ENCODE measurements at places on chromosomes 12 and 14.

DNA sequence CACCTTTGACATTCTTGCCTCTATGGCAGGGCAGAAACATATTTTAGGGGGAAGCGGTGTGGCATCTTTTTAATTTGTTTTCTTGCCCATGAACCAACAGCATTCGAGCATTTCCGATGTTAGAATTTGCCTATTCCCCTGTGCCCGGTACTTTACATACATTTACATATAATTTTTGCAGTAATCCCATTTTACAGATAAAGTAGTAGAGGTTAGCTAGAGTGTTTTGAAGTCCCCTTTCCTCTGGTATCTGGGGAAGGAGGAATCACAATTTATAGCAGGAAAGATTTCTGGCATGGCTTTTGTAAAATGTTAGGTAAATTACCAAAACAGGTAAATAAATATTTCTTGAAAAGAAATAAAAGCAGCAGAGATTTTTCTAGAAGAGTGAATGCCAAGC, 1.6 kb downstream of the BORCS5 start:
- DNase-seq: no peak

GRCh38 chr12:54002278-54002914, 2.4 kb downstream of the HOXC9 start:
- no peak for DNase-seq

DNA sequence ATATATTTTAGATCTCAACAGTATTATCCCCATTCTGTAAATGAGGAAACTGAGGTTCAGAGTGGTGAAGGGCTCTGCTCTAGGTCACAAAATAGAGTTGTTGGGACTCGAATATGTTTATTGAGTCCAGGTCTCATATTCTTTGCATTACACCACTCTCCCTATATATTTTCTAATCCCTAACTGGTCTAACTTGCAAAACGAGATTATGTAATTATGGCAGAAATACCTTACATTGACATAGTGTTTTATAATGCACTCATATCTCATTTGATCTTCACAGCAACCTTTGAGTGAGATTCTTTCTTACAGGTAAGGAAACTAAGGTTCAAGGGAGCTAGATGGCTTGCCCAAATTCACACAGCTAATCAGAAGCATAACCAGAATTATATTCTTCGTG, 106.9 kb upstream of the LRIG3 start:
- no peak for DNase-seq

- peak; percentile 76 for DNase-seq
These were observed 51.6 kb downstream of the PLEKHG3 start for GRCh38 chr14:64755781-64756221.

DNA sequence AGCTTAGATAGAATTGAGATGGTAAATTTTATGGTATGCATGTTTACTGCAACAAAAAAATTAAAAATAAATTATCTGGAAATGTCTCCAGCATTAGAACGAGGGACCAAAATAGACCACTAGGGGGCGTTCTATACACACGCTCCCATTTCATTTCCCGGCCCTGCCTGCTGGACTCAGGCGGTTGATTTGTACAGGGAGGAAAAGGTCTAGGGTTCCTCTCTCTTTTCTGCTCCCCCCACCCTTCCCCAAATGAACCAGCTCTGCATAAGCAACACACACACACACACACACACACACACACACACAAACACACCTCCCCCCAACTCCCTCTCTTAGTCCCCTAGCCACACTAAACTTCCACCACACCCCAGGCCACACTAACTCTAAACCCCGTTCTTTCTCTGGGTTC, 7.8 kb upstream of the DTX1 start:
- peak; percentile 53 for DNase-seq

GRCh38 chr14:65349100-65349499, 63.4 kb upstream of the FUT8 start:
- DNase-seq: no peak

GRCh38 chr12:87427770-87428169, 601.4 kb downstream of the C12orf50 start:
- no peak for DNase-seq

DNA sequence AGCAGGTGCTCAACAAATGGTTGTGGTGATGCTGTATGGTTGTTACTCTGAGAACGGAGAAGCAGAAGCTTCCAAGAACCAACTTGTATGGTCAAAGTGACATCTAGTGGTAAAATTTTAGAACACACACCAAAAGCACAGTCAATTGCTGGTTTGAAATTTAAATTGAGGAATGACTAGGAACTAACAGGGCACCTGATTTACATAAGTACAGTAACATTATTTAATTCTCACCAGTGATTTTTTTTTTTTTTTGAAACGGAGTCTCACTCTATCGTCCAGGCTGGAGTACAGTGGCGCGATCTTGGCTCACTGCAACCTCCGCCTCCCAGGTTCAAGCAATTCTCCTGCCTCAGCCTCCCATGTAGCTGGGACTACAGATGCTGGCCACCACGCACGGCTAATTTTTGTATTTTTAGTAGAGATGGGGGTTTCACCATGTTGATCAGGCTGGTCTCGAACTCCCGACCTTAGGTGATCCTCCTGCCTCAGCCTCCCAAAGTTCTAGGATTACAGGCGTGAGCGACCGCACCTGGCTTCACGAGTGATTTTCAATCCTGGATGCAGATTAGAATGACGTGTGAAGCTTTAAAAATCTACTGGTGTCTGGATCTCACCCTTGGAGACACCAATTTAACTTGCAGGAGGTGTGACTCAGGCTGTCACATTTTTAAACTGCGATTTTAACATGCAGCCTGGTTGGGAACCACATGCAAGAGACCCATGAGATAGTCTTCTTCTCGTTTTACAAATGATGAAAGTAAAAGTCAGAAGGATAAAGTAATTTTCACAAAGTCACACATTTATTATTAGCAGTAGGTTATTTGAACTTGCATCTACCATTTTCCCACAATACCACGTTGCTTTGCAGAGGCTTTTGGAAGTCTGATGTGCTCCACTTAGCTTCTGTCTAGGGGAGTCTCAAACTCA, 14.1 kb upstream of the NUMB start:
- no peak for DNase-seq

DNA sequence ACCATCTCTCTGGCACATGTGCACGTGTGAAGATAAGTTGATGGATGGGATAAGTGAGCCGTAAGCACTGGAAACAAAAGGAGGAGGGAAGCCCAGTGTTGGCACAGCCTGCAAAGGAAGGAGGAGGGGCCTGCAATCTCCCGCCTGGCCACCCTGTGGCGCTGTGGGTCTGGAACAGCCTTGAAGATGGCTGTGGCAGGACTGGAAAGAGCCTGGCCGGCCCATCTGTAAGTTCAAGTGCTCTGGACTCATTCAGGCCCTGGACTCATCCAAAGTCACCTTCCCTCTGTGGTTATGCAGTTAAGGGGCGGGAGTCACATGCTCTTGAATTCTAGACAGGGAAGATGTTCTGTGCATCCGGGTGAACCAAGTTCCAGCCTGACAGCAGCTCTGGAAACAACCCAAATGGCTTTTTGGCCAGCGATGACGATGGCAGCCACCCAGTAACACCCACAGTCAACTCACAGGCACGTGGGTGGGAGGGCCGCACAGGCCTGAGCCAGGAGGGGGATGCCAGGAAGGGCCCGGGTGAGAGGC, 50.4 kb downstream of the CHGA start:
- peak; percentile 51 for DNase-seq

DNA sequence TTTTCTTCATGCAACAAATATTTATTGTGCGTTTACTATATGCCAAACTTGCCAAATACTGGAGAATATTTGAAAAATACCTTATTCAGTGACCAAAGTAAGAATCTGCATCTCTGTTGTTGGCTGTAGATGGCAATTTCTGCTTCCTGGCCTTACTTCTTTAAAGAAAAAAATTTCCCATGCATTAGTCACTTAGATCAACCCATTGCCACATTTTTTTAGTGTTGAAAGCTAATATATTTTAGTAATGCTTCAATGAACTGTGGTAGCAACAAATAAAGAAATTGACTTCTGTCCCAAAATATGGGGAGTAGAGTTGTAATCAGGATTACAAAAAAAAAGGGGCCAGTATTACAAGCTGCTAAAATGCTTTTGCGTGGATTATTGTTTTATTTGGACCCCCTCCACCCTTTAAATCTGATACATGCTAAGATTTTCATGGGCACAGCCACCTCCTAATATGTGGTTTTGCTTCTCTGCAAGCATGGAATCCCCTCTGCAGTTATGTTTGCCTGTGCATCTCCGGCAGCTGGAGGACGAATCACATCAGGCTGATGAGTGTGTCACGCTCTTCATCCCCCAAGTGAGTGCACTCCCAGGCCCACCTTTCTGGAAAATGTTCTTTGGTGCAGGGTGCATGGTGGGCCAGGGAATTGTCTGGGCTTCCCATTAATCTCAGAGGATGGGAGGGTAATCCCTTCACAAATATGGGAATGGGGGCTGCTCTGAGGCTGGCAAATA, 38.1 kb upstream of the PTCSC3 start:
- DNase-seq: no peak

DNA sequence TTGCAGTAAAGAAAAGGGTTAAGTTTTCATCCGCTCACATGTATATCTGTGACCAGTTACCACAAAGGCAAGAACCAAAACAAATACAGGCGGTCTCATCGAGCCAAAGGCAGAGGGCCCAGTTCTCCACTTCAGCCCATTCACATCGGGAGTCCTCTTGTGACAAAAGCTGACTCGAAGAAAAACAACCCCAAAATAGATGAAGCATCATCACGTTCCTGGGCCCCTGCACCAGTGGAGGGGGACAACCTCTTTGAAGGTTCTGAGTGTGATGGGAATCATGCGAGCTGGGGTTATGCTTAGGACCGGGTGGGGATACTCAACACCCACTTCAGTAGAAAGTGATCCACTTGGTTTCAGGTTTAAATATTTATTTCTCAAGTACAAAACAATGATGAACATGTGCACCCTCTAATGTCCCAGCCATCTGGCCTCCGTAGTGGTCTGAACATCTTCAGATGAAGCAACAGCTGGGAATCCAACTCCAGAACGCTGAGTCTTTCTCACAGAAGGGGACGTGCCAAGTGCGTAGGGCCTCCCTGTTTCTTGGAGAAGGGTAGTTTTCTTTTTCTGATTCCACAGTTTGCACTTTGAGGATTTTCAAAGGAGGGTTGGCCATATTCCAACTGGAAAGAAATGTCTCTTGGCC, 8.4 kb downstream of the GSC start:
- DNase-seq: no peak

DNA sequence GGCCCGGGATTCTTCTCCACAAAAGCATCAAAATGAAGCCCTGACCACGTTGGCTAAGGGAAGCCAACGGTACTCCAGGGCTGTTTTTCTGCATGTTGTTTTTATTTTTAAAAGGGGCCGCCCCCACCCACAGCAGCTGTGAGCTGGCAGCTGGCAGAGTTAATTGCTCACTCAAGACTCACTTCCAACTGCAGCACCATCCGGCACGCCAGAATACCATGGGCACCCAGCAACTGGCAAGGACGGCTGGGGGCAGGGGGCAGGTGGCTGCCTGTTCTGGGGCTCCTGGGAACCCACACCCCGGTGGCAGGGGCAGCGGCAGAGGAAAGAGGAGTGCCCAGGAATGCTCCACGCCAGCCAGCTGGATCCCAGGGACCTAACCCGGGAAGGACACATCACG, 44.3 kb downstream of the NCOR2 start:
- DNase-seq: no peak

- DNase-seq: no peak
These were observed 80.8 kb downstream of the MNAT1 start for GRCh38 chr14:60815371-60815770.

DNA sequence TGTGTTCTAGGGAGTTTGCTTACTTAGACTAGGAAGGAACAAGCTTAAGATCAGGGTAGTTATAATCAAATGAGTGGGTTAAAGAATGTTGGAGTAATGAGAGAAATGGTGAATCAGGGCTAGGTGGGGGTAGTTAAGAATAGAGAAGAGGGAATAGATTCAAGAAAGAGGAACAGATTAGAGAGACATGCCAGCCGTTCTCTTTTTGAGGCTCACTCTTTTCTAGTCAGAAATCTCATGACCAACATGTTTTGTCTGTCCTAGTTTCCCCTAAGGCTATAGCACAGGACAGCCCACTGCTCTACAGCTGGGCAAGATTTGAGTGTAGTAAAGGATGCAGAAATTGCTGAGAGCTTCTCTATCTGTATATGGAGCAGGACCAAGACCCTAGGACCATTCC, 258.4 kb downstream of the AKAP6 start:
- no peak for DNase-seq

DNA sequence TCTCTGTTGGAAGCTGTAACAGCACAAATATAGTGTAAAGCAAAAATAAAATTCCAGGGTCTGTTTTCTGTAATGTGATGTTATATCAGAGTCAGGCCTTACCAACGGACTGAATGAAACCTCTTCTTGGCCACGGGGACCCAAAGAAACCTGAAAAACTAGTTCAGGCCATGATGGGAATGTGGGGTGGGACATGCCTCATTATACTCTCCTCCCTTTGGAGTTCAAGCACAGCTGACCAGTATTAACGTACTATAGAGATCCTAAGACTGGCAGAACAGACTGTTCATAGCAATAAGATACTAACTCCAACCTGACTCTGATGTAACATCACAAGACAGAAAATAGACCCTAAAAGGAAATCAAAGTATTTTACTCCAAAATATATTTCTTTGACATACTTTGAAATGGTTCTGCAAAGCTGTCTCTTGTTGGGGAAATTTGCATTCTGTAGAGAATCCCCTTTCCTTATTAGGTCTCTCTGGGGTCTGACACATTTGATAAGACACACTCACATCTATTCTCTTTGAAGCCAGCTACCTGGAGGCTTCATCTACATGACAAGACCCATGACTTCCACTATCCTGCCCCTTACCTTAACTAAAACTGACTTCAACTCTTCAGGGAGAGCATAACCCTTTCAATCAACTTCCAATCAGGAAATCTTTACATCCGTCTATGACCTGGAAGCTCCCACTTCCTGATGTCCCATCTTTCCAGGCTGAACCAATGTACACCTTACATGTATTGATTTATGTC, 444.6 kb downstream of the SOX5 start:
- DNase-seq: no peak

DNA sequence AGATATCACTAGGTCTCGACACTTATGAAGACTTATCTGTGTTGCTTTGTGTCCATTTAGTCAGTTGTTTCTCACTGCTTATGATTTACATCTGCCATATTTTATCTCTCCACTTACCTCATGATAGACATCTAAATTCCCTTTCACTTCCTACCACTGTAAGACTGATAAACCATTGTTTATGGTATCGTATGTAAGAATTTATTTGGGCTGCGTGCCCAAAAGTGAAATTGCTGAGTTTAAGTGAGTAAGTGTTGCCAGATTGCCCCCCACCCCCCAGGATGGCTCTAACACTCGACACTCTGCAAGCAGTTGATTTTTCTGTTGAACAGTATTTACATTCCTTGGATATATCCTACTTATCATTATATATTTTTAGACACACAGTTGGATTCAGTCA, 69.9 kb upstream of the MON2 start:
- no peak for DNase-seq

DNA sequence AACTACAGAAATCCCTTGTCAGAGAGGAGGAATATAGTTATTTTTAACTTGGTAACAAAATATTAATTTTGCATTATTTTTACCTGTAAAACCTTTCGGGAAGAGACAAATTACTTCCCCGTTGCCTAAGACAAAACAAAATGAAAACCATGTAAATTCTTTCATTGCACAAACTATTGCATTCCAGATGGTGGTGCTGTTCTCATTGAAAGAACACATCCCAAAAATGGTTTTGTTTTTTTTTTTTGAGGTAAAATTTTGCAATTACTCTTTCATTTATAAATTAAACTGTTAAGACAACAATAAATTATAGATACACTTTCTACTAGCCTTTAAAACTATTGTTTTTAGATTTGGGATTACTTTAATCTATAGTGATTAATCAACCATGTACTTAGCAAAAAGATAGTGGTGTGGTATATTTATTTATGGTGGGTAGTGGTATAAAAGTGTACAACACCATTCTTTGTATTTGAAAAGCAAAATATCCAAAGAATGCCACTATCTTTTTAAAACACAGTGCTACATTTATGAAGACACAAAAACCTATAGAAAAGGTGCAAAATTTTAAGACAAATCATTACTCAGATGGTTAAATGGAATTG, 115.5 kb downstream of the SLC38A1 start:
- DNase-seq: no peak
